ENCODE measurements at places on chromosomes 1 and 21.

- no peak for DNase-seq
Observed at GRCh38 chr1:55894521-55894920, 679.4 kb upstream of the USP24 start.

DNA sequence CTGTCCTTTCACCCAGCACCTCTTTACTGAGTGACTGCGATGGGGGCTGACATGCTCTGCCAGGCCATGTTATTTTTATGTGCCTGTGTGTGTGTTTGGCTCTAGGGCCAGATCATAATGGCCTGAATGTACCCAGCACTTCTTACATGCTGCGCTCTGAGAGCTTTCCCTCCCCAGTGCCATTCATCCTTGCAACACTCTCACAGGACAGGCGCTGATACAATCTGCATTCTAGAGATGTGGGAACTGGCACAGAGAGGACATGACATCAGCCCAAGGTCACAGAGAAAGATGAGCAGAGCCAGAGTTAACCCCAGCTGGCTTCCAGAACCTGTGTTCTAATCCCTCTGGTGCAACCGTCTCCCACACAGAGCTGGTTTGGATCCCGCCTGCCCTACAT lies 54.5 kb downstream of the ARHGEF10L start:
- no peak for DNase-seq

DNA sequence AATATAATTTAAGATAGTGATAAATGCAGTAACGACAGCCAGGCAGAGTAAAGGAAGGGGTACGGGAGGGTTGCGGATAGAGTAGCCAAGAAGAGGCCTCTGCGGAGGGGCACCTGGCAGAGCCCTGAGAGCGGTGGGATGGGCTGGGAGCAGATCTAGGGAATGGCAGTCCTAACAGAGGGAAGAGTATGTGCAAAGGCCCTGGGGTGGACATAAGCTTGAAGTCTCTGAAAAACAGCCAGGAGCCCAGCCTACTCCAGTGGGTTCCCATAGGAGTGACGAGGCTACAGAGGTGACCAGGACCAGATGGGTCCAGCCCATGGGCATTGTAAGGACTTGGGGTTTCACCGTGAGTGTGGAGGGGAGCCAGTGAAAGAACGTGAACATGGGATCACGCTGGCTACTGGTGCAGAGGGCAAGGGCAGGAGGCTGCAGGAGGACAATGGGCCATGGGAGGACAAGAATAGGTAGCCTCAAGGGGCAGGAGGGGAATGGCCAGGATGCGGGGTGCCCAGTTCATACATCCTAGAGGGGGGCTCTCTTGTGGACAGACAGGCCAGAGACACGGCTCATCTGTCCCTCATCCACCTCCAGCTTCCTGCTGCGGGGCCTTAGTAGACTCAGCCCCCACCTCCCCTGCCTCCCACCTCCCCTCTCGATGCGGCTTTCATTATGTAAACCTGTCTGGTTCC lies 185.7 kb upstream of the VAMP3 start:
- no peak for DNase-seq

GRCh38 chr1:169696273-169697100 lies 14.9 kb downstream of the SELL start:
- no peak for DNase-seq

- no peak for DNase-seq
Observed at GRCh38 chr1:178345238-178345637, 151.5 kb downstream of the CLEC20A start.

GRCh38 chr1:208520438-208521099 lies 276.4 kb upstream of the PLXNA2 start:
- no peak for DNase-seq

All from T-helper 17 cell (primary cell).